Urinary bladder (tissue), 4 donors: ENCODE measurements at places on chromosomes 6 and 20. TPM values are rescaled to one million over a fixed set of nuclear protein-coding genes. Genes with fewer than 3 reads are reported as not detected.

GPX5 gene
- not detected for polyA plus RNA-seq

BPIFA1 gene
- polyA plus RNA-seq = not detected

TSPYL4 gene
- polyA plus RNA-seq = 25.6 TPM

PSMB9 gene
- polyA plus RNA-seq = 53.0 TPM

OR2H1 gene
- not detected for polyA plus RNA-seq

COL9A3 gene
- 9.8 TPM for polyA plus RNA-seq

CDKN1A gene
- 127 TPM for polyA plus RNA-seq

SLC25A27 gene
- 15.0 TPM for polyA plus RNA-seq

FOXS1 gene
- polyA plus RNA-seq = 1.7 TPM

NKX2-4 gene
- not detected for polyA plus RNA-seq

PPIL1 gene
- 17.7 TPM for polyA plus RNA-seq

VPS16 gene
- polyA plus RNA-seq = 33.2 TPM

DNA sequence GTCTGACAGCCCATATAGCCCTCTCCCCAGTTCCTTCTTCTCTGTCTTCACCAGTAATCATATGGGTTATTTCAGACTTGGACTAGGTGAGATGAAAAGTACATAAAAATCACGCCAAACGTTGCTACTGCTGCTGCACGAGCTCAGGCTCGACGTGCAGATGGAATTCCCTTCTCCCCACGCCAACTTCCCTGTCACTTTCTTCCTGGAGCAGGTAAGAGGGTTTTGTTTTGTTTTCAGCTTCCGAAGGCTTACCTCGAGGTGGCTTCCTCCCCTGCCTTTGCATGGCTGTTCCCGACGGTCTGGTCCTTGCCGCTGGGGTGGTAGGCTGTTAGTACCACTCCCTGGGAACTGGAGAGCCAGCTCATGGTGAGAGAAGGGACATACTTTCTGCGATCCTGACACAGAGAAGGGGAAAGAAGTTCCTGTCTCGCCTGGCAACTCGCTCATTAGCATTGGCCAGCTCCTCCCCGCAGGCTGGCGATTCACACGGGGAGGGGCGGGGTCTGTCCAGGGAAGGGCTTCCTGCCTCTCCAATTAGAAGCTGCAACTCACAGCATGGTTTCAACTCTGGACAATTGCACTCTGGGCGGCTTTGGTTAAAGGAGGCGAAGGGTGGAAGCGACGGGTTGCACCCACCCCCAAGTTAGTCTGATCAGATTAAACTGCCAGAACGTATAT is at the start of gene ARHGAP18:
TSS of gene ARHGAP18 (minus strand) at position 409 of the 681 bp plus-strand sequence. CDS start at position 368, 41 bp downstream.
- DNase-seq = peak; percentile 83

DNA sequence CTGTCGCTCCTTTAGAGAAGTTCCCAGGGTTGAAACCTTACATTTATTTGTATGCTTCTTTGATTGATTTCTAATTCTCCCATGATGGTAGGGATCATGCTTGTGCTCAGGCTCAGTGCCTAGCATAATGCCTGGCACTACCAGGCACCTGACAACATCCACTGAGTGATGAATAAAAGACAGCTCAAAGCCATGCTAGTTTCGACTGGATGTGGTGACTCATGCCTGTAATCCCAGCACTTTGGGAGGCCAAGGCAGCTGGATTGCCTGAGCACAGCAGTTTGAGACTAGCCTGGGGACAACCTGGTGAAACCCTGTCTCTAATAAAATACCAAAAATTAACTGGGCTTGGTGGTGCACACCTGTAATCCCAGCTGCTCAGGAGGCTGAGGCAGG is 11.6 kb upstream of the CD164 start:
- no peak for DNase-seq

DNA sequence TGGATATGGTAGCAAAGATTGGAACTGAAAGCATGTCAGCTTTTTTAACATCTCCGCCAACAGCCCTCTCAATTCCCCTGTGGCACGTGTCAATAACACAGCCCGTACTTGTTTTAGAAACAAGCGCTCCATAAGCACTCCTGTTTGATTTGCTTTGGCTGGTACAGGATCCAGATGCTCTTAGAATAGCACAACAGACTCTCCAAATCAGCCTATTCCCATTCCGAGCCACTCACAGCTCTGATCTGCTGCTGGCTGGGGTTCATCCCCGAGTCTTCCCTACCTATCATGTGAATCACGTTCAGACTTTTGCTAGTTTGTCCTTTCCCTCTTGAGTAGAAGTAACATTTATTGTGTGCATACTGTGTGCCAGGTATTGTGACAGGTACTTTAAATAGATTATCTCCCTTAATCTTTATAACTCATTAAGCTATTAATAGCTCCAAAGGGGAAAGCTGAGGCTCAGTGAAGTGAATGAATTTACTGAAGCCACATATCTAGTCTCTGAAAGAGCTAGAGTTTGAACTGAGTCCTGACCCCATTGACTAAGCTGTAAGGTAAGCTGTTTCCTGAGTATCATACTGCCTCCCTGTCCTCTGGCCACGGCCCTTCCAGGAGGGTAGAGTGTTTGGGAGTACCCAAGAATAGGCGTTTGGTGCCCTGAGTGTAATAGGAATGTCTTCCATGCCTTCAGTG is 46.7 kb downstream of the RALY start:
- no peak for DNase-seq

DNA sequence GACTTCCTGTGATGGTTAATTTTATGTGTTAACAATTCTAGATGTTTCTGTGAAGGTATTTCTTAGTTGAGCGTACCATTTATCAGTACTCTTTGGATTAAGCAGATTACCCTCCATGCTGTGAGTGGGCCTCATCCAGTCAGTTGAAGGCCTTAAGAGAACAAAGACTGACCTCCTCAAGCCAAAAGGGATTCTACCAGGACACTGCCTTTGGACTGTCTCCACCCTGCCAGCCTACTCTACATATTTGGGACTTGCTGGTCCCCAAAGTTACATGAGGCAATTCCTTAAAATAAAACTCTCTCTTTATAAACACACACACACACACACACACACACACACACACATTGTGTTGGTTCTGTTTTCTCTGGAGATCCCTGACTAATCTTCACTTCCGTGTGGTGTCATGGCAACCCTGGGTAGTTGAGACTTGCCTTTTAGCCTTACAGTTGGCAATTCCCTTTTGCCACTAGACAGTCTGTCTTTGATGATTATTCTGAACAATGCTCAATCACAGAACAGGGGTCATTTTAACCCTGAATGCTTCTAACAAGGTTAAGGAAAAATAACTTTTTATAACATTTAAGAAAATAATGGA is 32.2 kb downstream of the MRAP2 start:
- peak; percentile 35 for DNase-seq

DNA sequence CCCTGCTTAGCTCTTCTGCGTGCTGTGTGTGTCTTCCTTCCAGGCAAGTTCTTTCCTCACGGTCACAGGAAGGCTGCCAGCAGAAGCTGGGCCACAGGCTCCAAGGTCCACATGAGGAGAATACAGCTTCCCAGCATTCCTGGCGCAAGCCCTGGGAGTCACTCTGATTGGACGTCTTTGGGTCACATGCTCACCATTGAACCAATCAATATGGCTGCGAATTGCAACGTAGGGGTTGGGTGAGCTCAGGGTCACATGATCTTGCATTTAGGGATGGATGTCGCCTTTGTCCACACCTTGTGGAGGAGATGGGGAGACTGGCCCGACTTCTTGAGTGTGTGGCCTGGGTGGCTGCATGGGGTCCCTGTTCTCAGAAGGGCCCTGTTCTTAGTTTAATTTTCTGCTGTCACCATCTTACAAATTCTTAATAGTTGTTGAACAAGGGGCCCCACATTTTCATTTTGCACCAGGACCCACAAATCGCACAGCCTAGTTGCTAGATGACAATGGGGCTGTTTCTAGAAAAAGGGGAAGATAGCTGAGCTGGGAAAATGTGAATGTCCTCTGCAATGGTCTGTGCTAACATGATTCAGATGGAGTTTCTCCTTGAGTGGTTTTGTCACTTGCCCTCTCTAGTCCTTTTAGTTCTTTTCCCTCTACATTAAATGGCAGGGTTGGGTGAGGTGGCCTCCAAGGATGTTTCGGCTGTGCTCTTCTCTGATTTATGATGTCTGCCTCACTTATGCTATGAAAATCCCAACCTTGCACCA is 149.6 kb downstream of the CDH26 start:
- no peak for DNase-seq

- DNase-seq = no peak
These were observed 313.9 kb downstream of the THBS2 start for GRCh38 chr6:168939796-168940195.

- DNase-seq = no peak
These were observed 61.7 kb upstream of the XRN2 start for GRCh38 chr20:21241406-21241805.

DNA sequence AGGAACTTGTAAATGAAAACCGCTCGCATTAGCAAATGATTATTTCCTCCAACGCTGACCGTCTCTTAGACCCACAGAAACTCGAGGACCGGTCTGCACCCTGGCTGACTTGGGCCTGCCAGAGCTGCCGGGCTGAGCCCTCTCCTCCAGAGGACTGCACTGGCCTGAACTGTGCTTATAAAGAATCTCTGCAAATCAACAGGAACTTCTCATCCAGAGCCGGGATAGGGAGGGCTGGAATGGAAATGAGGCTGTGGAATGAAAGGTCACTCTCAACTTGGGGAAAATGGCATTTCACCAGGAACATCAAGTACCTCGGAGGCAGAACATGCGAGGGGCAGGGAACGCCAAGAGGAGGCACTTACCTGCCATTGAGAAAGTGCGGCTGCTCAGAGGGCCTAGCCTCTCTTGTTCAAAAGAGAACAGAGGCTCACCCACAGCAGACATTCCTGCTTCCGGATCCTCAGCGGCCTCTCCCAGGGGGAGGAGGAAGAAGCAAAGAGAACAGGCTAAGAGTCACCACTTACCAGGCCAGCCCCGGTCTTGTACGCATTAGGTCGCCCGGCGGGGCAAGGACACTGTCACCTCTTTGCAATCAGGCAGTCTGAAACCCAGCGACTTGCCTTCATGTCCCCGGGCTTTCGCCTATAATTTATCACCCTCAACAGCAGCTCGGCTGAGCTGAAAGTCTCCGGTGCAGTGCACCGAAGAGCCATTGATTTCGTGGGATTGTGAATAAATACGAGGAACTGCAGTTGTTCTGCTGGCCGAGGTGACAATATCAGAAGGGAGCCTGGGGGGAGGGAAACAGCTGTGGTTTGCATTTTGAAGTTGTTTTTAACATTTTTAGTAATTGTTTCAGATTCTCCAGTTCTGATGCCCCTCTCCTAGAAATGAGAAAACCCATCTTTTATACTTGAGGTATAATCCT is 37.6 kb downstream of the ZMYND8 start:
- DNase-seq = no peak

GRCh38 chr20:25254986-25255680 is 7.2 kb downstream of the PYGB start:
- no peak for DNase-seq

- DNase-seq = no peak
These were observed 65.1 kb downstream of the DLGAP4 start for GRCh38 chr20:36370991-36371790.

GRCh38 chr6:159980474-159980873 is 11.6 kb downstream of the IGF2R start:
- DNase-seq = no peak

GRCh38 chr6:13892017-13892645 is 32.6 kb upstream of the RNF182 start:
- DNase-seq = no peak

DNA sequence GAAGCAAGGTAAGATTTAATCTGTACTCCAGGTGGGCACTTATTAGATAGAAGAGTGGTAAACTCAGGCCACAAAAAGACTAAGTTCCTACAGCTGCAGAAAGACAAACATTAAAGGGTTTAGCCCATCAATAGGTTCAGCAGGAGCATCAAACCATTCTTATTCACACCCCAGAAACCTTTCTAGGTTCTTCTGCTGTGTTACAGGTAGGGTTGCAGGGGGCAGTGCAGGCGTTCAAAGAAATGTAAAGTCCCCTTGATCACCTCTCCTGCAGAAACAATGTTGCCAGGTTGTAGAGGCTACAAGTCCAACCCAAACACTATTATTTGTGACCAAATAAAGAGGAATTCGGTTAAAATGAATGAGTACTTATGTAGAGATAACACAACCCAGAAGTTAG is 31.8 kb downstream of the PHACTR1 start:
- DNase-seq = no peak

DNA sequence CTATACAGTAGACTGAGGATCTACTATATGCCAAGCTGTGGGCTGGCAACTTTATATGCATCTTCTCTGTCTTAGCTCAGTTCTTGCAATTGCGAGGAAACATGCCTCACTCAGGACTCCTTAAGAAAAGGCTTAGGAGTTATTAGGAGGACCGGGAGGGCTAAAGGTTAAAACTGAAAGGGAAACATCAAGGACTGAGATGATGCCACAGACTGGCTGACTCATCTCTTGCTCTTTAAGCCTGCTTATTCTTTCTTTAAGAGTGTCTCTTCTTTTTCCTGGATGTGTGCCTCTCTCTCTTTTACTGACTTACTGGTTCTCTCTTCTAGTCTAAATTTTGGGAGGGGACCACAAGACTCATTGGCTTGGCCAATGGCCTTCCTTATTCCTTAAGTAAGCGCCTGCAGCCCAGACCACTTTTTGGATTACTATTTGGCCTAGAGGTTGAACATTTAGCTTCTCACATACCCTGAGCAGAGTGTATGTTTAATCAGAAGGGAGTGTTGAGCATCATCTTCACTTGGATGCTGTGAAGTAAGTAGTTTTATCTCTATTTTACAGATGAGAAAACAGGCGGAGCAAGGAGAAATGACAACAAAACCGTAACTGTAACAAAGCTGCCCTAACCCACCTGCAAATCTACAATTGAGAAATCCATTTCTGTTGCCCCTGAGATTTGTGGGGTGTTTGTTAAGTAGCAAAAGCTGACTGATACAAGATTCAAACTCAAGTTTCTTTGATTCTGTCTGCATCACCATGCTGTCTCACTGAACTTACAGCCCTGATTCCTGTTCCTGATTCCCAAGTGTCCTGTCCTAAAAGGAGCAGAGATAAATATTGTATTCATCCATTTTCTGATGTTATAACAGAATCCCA is 7.2 kb upstream of the SDC4 start:
- no peak for DNase-seq

DNA sequence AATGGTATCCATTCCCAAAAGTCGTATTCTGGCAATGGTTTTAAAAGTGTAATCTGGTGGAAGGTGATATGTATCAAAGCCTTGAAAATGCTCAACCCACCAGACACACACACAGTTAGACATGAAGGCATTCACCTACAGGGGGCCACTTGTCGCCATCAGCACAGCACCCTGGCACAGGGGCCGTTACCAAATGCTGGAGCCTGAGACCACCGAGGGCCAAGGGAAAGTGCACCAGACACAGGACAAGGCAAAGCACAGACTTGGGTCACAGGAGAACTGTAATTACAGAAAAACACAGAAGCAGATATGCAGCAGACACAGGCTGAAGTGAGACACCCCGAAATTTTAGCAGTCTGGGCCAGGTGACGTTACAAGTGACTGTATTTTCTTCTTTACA is 9.3 kb downstream of the TAF4 start:
- no peak for DNase-seq
